ENCODE measurements at places on chromosomes 11 and 22.
A peak's percentile ranks its signal among the peaks of the same experiment; 100 is the strongest.

DNA sequence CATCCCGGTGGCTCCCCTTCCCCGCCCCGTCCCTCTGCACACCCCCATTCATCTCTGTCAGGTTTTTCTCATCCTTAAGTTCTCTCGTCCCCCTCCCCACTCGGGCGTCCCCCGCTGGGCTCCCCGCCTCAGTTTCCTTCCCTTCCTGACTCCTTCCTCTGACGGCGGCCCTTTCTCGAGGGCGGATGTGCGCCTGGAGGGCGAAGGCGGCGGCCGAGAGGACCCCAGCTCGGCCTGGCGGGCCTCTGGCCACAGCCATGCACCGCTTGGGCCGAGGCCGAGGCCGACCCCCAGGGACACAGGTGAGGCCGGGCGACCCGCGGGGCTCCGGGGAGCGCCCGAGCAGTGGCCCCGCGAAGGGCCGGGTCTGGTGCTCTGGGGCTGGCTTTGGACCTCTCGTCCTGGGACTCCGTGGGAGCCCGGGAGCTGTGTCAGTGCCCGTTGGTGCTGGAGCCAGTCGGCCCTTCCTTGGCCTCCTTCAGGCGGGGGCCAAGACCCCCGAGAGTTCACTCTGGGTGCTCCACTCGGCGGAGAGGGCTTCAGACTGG, 2.9 kb downstream of the PHLDB1 start:
- no peak overlapping the region for H3K4me3 ChIP-seq
- H3K4me1 ChIP-seq: peaks cover 30% of the 10 kb centered on the region
- no peaks in the 10 kb centered on the region for H3K36me3 ChIP-seq
- peaks cover 30% of the 10 kb centered on the region for H3K27me3 ChIP-seq

DNA sequence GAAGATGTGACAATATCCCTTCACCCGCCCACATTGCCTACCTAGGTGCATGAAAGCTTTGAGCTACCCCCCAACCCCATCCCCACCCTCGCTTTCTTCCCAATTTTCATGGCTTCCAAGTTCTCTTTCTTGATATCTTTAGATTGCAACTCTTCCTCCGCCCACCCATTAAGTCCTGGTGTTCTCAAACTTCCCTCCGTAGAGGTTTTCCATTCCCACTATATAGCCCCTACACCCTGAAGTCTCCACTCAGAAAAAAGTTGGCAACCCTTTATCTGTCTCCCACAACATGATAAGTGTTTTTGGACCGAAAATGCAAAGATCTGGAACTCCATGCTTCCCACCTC, 572 bp downstream of the ZNF70 start:
- peak overlapping the region; percentile 14 for H3K27ac ChIP-seq
- peak overlapping the region; percentile 97 for H3K4me3 ChIP-seq
- no peak for DNase-seq
- H3K27me3 ChIP-seq: no peaks in the 10 kb centered on the region

GRCh38 chr11:34866375-34866774, 49.8 kb downstream of the APIP start:
- no peaks in the 10 kb centered on the region for H3K27me3 ChIP-seq
- H3K27ac ChIP-seq: no peak overlapping the region
- H3K4me1 ChIP-seq: no peaks in the 10 kb centered on the region
- H3K4me3 ChIP-seq: no peak overlapping the region

- H3K4me3 ChIP-seq: no peak overlapping the region
- DNase-seq: no peak
- no peaks in the 10 kb centered on the region for H3K4me1 ChIP-seq
- no peaks in the 10 kb centered on the region for H3K36me3 ChIP-seq
These were observed 2.6 kb upstream of the INSC start for GRCh38 chr11:15112131-15112541.

GRCh38 chr22:29311464-29312217, 3.9 kb downstream of the RASL10A start:
- H3K36me3 ChIP-seq: peaks cover 7% of the 10 kb centered on the region
- no peak overlapping the region for H3K4me3 ChIP-seq
- H3K27ac ChIP-seq: no peak overlapping the region
- DNase-seq: no peak
- H3K27me3 ChIP-seq: peaks cover 31% of the 10 kb centered on the region

- no peaks in the 10 kb centered on the region for H3K36me3 ChIP-seq
- DNase-seq: no peak
- no peaks in the 10 kb centered on the region for H3K27me3 ChIP-seq
- H3K4me1 ChIP-seq: peaks cover 10% of the 10 kb centered on the region
- peak overlapping the region; percentile 71 for H3K4me3 ChIP-seq
These were observed 2.1 kb downstream of the ADM start for GRCh38 chr11:10307022-10307399.

DNA sequence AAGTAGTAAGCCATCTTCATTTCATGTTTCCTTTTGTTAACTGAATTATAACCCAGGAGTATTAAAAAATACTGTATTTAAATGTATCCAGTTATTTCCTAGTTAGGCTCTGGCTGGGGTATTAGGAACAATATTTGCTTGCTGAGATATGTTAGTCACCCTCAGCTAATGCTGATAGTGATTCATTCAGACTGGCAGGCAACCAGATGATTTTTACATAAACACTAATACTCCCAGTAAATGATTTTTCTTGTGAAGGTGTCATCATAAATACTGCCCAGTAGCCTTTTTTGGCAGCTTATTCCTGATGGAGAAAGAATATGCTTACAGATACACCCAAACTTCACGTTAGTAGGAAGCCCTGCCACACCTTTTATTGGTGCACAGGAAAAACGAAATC, 8.1 kb downstream of the YWHAH start:
- no peak overlapping the region for H3K4me3 ChIP-seq
- DNase-seq: no peak
- no peaks in the 10 kb centered on the region for H3K4me1 ChIP-seq
- H3K27me3 ChIP-seq: no peaks in the 10 kb centered on the region
- peaks cover 27% of the 10 kb centered on the region for H3K36me3 ChIP-seq

All from trophoblast cell (in vitro differentiated cells and primary cell).